ENCODE measurements at places on chromosomes 4 and X.

- DNase-seq = no peak
These were observed 38.0 kb upstream of the GATB start for GRCh38 chr4:151798678-151799416.

GRCh38 chr4:9764155-9764696 lies 17.2 kb upstream of the DRD5 start:
- no peak for DNase-seq

DNA sequence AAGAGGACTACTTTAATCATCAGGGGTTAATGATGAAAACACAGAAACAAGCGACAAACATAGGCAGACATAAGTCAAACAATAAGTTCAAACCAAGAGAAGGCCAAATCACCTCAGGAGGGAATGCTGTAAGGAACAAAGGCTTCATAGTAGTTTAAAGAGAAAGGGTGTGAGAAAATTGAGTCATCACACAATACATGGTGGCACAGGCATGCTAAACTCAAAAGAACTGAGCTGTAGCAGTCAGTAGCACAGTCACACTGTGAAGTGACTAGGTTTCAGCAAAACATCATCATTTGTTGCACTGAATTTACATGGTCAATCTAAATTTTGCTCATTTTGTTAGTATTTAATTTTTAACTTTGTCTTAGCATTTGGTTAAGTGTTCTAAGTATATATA lies 24.2 kb downstream of the SMC1A start:
- DNase-seq = no peak

DNA sequence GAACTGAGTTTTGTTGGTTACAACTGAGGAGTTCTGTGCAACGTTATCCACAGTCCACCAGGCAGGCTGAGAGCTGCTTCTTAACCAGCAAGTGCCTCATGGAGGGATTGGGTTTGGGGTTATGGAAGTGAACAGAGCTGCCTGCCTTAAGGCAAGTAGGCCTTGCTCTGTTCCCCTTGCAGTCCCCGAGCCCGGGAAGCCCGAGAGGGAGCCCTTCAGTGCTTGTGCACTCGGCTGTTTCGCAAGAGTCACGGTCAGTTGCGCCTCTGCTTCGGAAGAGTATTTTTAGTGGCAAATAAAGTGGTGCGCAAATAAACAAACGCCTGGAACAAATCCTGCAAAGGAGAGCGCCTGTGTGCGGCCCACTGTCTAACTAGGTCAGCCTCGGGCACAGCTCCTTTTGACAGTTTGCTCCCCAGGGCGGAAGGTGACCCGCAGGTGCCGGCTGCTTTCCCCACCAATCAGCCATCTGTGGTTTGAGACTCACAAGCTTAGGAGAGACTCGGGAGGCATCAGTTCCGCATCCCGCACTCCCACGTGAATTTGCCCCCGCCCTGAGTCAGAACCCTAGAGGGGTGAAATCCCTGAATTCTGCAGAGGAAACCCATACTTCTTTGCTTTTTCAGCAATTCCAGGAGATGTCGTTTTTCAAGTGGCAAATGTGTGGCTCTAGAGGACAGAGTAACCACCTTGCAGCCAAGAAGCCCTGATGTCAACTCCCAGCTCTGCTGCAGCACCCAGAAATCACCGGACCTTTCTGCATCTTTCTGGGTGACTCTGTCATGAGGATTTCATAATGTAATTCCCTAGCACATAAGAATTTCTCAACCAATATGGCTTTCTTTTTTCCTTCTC lies 56.8 kb downstream of the LGI2 start:
- no peak for DNase-seq

GRCh38 chr4:14404730-14405129 lies 597.6 kb upstream of the CPEB2 start:
- DNase-seq = no peak

DNA sequence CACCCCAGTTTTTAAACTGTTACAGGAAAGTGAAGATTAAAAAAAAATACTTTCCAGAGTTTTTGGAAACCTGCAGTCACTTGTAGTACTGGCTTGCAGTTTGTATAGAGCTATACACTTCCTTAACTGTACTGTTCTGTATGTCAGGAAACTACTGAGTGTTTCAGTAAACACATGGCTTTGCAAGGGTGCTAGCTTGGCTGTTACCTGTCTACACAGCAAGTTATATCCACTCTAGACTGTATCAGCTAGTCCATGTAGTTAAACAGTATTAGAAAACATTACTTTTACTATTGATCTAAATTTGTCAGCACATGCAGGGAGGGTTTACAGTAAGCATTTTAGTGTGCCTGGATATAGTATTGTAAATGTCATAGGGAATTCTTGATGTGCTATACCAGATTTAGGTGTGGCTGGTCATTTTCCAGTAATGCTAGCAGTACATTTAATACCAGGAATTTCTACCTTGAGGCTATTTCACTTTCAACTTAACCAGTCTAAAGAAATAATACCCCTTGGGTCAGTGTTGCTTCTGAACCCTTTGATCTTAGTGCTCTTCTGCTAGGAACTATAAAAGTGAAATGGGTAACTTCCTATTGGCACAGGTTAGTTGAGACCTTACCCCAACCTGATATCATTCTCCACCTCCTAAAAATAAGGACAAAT lies 192.3 kb upstream of the ANKRD50 start:
- DNase-seq = no peak

DNA sequence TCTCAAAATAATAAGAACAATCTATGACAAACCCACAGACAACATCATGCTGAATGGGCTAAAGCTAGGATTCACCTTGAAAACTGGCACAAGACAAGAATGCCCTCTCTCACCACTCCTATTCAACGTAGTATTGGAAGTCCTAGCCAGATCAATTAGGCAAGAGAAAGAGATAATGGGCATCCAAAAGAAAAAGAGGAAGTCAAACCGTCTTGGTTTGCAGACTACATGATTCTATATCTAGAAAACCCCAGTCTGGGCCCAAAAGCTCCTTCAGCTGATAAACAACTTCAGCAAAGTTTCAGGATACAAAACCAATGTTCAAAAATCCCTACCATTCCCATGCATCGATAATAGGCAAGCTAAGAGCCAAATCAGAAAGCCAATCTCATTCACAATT lies 59.0 kb downstream of the CHM start:
- no peak for DNase-seq

DNA sequence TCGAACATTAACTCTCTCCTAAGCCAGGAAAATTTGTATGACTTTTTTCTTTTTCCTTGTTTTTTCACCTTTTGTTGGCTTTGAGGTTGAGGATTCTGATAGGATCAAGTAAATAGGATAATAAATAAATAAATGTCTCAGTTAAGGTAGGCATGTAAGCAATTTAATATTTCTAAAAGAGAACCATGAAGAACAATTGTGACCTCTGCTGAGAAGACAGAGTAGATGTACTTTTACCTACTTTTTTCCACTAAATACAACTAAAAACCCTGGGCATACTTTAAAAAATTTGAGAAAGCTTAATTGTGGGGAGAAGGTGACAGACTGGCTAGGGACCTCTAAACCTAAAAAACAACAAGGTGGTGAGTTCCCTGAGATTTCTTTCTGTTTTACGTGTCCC lies 31.6 kb upstream of the CLNK start:
- no peak for DNase-seq

DNA sequence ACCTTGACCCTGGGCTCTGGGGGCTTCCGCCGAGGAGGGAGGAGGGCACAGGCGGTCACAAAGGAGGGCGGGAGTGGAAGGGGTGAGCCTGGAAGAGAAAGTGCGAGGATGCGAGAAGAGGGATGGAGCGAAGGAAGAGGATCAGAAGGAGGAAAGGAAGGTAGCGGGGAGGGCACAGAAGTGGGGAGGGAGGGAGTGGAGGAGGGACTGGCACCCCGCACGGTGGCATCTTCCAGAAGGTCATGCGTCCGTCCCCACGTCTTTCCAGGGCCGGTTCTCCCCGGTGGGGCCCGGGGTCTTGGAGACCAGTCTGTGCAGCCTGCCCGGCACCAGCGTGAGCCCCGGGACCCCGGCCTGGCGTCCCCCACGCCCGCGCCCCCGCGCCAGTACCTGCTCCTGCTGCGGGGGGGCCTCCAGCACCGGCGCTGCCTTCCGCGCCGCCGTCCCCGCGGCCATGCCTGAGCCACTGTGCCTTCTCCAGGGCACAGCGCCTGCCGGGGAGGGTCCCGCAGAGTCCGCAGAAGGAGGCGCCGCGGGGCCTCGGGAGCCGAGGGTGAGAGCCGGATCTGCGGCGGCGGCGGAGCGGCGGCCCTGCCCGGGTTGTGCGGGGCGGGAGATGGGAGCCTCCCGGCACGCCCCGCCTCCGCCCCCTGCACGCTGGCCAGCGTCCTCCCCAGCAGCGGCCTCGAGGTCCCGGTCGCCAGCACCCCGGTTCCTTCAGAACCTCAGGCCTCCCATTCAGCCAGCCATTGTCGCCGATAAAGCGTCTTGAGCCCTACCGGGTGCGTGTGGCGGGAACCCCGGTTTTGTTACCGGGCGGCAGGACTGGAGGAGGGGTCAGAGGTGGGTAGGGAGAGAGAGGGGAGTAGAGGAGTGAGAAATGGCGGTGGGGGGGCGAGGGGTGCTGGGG lies at the start of gene RNF175:
TSS of gene RNF175 (minus strand) at position 618 of the 910 bp plus-strand sequence. CDS start at position 456, 162 bp downstream.
- no peak for DNase-seq

DNA sequence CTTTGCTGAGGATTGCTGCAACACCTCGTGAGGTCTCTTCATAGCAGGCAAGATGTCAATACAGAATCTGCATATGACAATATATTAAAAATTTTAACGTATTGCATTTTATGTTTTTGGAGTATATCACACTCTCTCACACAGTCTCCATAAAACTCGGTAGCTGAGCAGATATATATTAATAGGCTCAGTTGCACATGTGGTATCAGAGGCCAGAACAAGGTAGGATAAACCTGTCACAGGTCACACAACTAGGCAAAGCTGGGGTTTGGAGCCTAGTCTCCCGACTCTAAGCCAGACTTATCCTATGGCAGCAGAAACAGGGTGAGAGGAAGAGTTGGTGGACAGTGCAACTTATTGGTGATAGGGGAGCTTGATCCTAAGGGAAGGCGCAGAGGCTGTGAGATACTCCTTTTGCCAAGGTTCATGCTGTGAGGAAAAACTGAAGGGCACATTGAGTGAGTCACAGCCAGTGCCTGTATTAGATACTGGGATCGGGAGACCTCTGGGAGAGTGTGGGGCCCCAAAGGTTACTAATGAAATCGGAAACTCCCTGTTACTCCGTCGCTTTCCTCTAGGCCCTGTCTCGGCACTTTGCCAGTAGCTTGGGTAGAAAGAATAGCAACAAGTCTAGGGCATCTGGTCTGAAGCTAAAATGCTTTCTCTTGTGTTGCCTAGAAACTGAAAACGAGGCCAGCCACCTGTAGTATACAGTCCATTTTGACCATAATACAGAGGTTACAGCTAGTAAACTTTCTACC lies 195.7 kb downstream of the ARHGAP10 start:
- DNase-seq = no peak

GRCh38 chrX:68919707-68920106 lies 90.9 kb downstream of the EFNB1 start:
- DNase-seq = no peak

- DNase-seq = no peak
These were observed 895.1 kb downstream of the PCDH18 start for GRCh38 chr4:136637071-136637777.

DNA sequence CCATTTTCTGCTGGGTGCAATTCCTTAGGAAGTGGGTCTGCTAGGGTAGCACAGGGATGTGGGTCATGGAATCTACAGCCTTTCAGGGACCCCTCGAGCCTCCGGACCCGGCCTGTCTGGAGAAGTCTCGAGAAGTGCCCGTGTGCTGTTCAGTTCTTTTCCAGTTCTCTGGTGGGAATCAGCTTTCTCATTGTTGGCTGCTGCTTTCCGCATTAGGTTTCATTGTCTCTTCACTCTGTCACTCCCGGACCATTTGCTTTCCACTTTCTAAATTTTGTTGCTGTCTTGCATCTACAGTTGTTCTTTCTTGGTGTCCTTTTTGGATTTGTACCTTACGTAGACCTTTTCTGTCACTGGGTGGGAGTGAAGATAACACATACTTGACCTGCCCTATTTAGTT lies 6.1 kb downstream of the RAB9A start:
- DNase-seq = no peak
